ENCODE measurements at places on chromosomes 4 and X. TPM values are rescaled to one million over a fixed set of nuclear protein-coding genes. Genes with fewer than 3 reads are reported as not detected.

- peak overlapping the region; percentile 96 for H3K4me3 ChIP-seq
- H3K4me1 ChIP-seq = peaks cover 72% of the 10 kb centered on the region
- peak overlapping the region; percentile 99 for H3K27ac ChIP-seq
- peak; percentile 83 for DNase-seq
- H3K36me3 ChIP-seq = peaks cover 4% of the 10 kb centered on the region
Observed at GRCh38 chr4:26861434-26862186, 969 bp downstream of the STIM2 start.

NXF2 gene
- not detected for total RNA-seq

DNA sequence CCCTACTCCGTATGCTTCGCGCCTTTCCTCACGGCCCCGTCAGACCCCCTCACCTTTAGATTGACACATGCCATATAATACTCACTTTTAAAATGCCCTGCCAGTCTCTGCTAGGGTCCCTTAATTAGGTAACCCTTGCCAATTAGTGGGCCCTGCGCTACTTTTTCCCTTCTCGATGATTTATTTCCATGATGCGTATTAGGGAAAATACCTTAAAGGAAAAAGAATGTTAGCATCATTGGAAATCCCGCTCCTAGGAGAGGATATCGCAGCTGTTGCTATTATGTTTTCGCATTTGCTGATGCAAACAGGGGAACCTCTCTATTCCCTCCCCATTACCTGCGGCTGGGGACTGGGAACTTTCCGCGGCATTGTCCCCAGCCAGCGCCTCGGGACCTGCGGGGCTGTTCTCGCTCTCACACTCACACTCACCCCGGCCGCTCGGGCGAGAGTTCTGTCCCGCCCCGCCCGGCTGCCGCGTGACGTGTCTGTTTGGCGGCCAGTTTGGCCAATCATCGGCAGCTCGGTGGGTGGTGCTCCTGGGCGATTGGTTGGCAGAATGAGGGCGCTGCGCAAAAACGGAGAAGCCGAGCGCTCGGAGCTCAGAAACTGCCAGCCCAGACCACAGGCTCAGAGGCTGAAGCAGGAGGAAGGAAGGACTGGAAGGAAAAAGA is at the start of gene PCDH10:
Gene PCDH10 (plus strand): TSS at position 605 of the 674 bp plus-strand sequence. CDS start 847 bp downstream, outside the sequence.
- peaks cover 28% of the 10 kb centered on the region for H3K4me1 ChIP-seq
- DNase-seq = peak; percentile 56
- H3K27ac ChIP-seq = peak within 1 kb of the TSS; percentile 16
- H3K36me3 ChIP-seq = peaks cover 5% of the 10 kb centered on the region
- H3K4me3 ChIP-seq = peak within 1 kb of the TSS; percentile 85

MAGEC3 gene
- total RNA-seq = not detected

DDX53 gene
- not detected for total RNA-seq

GRCh38 chr4:117654079-117654478 is 380.2 kb upstream of the NDST3 start:
- no peaks in the 10 kb centered on the region for H3K4me1 ChIP-seq
- no peak for DNase-seq
- H3K36me3 ChIP-seq = peaks cover 2% of the 10 kb centered on the region
- H3K27ac ChIP-seq = no peak overlapping the region

TMSB15B gene
- total RNA-seq = 12.4 TPM

DNA sequence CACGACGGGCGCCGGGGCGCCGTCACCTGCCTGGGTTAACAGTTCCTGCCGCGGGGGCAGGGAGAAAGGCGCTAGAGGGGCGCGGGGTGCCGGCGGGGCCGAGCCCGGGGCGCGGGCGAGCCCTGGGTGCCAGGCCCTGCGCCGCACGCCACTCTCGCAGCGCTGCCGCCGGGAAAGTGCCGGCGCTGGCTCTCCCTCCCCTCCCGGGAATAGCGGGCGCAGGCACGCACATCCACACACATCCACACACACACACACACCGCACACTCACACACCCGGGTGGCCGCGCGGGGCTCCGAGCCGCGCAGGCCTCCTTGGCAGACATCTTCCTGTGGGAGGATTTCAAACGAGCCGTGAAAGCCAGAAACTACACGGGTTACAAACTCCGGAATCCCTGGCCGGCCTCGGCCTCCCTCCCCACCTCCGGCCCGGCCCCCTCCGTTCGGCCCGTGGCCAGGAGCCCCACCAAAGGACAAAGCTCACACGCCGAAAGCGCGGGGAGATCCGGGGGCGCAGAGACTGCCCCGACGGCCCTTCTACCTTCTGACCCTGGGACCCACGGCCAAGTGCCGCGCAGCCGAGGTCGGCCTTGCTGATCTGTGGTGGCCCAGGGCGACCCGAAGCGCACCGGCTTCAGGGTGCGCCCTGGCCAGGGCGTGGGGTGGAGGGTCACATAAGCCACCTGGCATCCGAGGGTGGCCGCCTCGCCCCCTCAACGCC is 92.3 kb downstream of the BCOR start:
- peaks cover 24% of the 10 kb centered on the region for H3K4me1 ChIP-seq
- no peak for DNase-seq
- no peak overlapping the region for H3K27ac ChIP-seq

- H3K36me3 ChIP-seq = no peaks in the 10 kb centered on the region
- H3K4me1 ChIP-seq = no peaks in the 10 kb centered on the region
- no peak for DNase-seq
- H3K4me3 ChIP-seq = no peak overlapping the region
- H3K27ac ChIP-seq = no peak overlapping the region
- no peaks in the 10 kb centered on the region for H3K27me3 ChIP-seq
Observed at GRCh38 chr4:130306566-130306965, 1210.6 kb downstream of the C4orf33 start.

HGFAC gene
- total RNA-seq = 0.62 TPM

- H3K36me3 ChIP-seq = no peaks in the 10 kb centered on the region
- H3K4me1 ChIP-seq = no peaks in the 10 kb centered on the region
- no peak for DNase-seq
- H3K27me3 ChIP-seq = peaks cover 20% of the 10 kb centered on the region
- H3K27ac ChIP-seq = no peak overlapping the region
Observed at GRCh38 chr4:56240554-56241174, 146.6 kb downstream of the AASDH start.

CPZ gene
- total RNA-seq = not detected

DNA sequence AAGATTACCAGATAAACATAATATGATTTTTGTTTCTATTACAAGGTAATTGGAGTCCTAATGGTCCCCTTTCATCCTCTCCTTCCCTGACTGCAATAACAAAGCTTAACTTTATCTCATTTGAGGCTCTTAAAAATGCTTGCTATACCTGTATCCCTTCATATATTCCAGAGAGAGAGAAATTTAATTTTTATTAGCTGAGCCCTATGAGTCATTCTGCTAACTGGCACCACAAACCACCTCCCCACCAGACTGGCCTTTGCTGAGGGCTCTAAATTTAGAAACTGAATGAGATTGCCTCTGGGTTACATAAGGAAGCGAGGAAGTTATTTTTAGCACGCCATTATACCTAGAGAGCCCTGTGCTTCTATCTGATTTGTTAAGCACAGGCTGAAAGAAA is 27.4 kb downstream of the CBLL2 start:
- H3K27ac ChIP-seq = no peak overlapping the region
- no peaks in the 10 kb centered on the region for H3K36me3 ChIP-seq
- no peaks in the 10 kb centered on the region for H3K4me1 ChIP-seq
- no peak overlapping the region for H3K4me3 ChIP-seq
- peaks cover 7% of the 10 kb centered on the region for H3K27me3 ChIP-seq

POLN gene
- 4.6 TPM for total RNA-seq

GSX2 gene
- not detected for total RNA-seq

RADX gene
- 9.2 TPM for total RNA-seq

GRCh38 chrX:126982158-126982557 is 162.6 kb downstream of the PRR32 start:
- DNase-seq = no peak
- H3K4me3 ChIP-seq = no peak overlapping the region
- H3K27me3 ChIP-seq = peaks cover 6% of the 10 kb centered on the region
- H3K27ac ChIP-seq = no peak overlapping the region
- no peaks in the 10 kb centered on the region for H3K36me3 ChIP-seq
- H3K4me1 ChIP-seq = no peaks in the 10 kb centered on the region

GABRG1 gene
- total RNA-seq = not detected

DNA sequence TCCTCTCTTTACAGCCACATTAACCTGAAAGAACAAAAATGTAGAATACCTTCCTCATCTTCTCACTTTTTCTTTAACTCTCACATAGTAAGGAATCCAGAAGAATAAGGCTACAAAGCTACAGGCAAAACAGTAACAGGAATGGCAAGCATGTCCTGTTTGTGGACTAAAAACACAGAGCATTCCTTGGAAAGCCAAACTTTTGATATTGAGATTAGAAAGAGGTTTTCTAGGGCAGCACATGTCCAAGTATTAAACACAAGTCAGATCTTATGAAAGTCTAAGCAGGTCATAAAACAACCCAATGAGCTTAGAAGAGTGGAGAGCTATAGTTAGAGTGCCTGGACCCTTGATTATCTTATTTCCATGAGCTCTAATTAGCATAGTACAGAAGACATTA is 58.2 kb upstream of the FAM9C start:
- peaks cover 65% of the 10 kb centered on the region for H3K27me3 ChIP-seq
- H3K36me3 ChIP-seq = no peaks in the 10 kb centered on the region
- H3K27ac ChIP-seq = no peak overlapping the region
- peaks cover 26% of the 10 kb centered on the region for H3K4me1 ChIP-seq
- no peak overlapping the region for H3K4me3 ChIP-seq
- no peak for DNase-seq

- H3K27me3 ChIP-seq = no peaks in the 10 kb centered on the region
- no peak overlapping the region for H3K27ac ChIP-seq
- no peaks in the 10 kb centered on the region for H3K4me1 ChIP-seq
- H3K36me3 ChIP-seq = no peaks in the 10 kb centered on the region
Observed at GRCh38 chr4:90317785-90318184, 190.6 kb downstream of the CCSER1 start.

DNA sequence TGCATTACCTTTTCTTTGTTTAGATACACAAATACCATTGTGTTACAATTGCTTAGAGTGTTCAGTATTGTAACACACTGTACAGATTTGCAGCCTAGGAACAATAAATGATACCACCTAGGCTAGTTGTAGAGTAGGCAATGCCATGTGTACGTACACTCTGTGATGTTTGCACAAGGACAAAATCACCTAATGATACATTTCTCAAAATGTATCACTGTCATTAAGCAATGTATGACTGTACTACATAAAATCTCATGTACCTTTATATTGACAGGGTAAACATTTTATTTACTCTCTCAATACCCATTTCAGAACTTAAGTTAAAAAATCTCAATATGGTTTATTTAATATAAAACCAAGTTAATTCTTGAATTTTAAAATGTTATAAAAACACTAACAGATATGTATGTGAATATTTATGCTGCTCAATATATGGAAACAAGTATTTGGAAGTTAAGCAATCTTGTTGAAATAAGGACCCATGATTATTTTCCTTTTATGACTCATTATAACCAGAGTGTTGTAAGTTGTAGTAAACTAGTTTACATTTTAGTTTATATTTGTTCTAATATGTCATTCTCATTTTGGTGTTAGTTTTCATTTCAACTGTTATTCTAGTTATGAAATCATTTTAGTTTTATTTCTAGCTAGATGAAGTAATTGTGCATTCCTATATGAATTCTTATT is 409.2 kb downstream of the TLL1 start:
- no peak overlapping the region for H3K4me3 ChIP-seq
- H3K27me3 ChIP-seq = no peaks in the 10 kb centered on the region

DNA sequence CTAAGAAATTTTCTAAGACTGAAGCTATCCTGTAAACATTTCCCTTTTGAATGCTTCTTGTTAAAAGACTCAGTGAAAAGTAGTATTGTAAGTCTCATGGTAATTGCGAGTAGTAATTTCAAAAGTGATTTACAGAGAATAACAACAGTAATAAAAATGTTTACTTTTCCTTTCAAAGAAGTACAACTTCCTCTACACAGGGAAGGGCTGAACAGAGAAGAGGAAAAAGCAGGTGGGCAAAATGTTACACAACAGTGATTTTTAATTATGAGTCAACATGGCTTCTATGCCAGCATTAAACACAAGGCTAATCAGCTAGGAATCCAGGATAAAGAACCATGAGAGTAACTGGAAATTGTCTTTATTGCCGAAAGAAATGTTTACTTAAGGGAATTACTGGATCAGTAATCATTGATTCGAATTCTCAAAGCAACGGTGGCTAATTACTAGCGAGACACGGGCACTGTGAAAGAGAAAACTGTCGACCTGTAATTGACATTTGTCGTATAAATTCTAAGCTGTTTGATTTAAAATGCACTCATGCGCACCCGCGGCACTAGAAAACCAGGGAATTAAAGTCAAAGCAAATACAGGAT is 15.4 kb downstream of the UTP3 start:
- H3K27me3 ChIP-seq = no peaks in the 10 kb centered on the region
- H3K36me3 ChIP-seq = peaks cover 2% of the 10 kb centered on the region
- peak overlapping the region; percentile 89 for H3K27ac ChIP-seq

- H3K36me3 ChIP-seq = peaks cover 1% of the 10 kb centered on the region
- H3K27me3 ChIP-seq = peaks cover 24% of the 10 kb centered on the region
- H3K4me3 ChIP-seq = no peak overlapping the region
- no peaks in the 10 kb centered on the region for H3K4me1 ChIP-seq
Observed at GRCh38 chr4:121614101-121614500, 82.7 kb downstream of the ANXA5 start.

DNA sequence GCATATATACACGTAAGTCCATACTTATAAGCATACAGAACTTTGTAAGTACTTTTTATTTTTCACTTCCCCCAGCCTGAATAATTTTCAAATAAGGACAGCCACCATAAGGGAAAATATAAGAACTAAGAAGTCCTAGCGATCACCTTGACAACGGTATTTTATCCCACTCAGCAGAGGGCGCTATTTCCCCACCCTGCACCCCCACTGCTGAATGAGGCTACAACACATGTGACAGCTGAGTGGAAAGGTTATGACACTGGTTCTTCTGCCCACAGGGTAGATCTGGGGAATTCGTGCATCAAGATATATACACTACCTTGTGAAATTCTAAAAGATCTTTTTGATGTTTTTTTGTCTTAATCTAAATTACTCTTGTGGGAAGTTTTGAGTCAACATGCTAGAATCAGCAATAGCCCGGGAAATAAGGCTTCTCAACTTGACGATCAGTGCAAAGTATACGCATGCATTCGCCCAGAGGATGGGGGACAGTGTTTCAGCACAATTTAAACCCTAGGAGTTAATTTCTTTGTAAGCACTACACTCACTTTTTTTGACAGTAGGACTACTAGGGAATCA is 151.5 kb downstream of the CORIN start:
- H3K4me3 ChIP-seq = no peak overlapping the region
- H3K27ac ChIP-seq = no peak overlapping the region
- peaks cover 11% of the 10 kb centered on the region for H3K27me3 ChIP-seq
- no peaks in the 10 kb centered on the region for H3K4me1 ChIP-seq
- no peaks in the 10 kb centered on the region for H3K36me3 ChIP-seq

Data from activated T-cell treated with anti-CD3 and anti-CD28 coated beads, Interleukin-2, amount 50 U/mL, for 72 hours (primary cell).